ENCODE measurements at places on chromosomes 11 and 22.
A peak's percentile ranks its signal among the peaks of the same experiment; 100 is the strongest.

DNA sequence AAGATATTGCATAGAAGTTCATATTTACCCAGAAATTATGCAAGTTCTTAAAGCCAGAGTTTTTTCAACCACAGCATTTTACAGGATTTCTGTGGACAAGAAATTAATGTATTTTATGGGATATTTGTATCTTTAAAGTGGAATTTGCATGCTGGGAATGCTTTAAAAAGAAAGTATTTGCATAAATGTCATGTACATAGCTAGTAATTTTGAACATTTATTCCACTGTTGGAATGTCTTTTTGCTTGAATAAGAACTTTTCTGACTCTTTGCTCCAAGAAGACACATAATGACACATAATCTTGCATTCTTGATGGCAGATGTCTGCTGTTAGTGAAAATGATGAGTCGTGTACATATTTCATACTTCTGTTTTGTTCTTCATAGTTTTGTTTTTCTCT lies 66.6 kb downstream of the ATXN10 start:
- DNase-seq, result peak; percentile 6

DNA sequence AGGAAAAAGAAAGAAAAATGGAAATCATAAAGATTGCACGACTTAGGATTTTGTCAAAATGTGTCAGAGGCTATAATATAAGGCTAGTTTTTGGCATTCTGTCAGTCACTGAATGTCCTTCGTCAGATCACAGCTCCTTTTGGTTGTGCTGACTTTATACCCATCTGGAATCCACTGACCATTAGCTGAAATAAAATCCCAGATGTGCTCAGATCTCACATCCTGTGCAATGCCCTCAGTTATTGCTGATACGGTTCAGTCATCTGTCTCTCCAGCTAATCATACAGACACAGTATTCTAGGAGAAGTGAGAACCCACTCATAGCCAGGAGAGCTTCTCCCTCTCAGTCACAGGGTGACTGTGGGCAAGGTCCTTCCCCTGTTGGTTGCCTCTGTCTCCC lies 11.5 kb downstream of the CD44 start:
- DNase-seq, result no peak

DNA sequence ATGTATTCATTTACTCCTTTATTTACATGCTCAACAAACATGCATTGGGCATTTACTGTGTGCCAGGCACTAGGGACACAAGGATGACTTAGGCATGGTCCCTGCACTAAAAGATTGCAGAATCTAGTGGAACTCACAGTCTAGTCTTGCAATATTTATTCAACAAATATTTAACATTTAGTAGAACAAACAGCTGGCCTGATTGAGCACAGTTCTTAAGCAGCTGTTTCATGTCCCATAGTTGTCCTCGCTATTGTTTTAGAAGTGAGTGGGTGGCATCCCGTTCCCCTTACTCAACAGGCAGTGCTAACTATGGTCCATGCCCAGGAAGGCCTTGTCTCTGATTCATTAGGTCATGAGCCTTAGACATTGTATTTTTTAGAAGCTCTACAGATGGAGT lies 459.9 kb upstream of the CADM1 start:
- DNase-seq, result no peak

DNA sequence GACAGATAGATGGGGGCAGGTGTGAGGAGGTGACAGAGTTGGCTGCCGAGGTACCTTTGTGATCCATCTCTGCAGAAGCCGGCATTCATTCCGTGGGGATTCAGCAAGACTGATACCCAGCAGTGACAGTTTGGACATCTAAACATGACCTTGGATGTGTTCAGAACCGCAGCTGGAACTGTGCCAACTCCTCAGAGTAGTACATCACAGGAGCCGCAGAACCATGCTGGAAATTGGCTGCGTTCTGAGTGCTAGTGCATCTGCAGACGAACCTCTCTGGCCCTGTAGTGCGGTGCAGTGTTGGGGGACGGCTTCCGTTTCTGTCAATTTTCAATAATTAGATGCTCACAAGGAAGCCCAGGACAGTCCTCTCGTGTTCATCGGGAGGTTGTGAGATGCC lies 772.1 kb downstream of the NTM start:
- DNase-seq, result no peak

- DNase-seq, result peak; percentile 25
Observed at GRCh38 chr11:33543823-33544222, 156.8 kb downstream of the C11orf91 start.

DNA sequence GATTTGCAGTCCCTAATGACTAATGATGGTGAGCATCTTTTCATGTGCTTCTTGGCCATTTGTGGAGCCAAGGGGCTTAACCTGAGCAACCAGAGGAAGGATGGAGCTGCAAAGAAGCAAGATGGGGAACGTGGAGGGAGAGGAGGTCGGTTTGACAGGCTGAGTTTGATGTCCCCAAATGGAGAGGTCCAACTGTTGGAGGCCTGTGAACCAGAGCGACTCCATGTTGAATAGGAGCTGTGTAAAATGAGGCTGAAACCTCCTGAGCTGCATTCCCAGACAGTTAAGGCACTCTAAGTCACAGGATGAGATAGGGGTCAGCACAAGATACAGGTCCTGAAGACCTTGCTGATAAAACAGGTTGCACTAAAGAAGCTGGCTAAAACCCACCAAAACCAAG lies 54.5 kb downstream of the RPS6KA4 start:
- no peak for DNase-seq

DNA sequence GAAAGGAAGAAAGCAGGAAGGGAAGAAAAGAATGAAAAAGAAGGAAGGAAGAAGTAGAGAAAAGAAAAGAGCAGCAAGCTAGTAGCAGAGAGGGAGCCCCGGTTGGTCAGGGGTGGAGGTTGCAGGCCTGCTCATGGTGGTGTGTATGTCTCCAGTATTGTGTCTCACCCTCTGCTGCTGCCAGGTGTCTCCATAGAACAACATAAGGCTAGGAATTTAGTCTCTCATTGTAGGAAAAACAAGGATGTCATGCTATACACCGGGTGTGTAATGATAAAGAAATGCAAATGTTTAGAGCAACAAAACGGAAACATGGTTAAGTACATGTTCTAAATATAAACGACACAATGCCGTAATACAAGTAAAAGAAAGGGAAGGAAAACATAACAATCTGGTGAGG lies 342.5 kb downstream of the NTM start:
- DNase-seq, result no peak

GRCh38 chr22:17629641-17630040 lies 1.1 kb upstream of the ATP6V1E1 start:
- no peak for DNase-seq

DNA sequence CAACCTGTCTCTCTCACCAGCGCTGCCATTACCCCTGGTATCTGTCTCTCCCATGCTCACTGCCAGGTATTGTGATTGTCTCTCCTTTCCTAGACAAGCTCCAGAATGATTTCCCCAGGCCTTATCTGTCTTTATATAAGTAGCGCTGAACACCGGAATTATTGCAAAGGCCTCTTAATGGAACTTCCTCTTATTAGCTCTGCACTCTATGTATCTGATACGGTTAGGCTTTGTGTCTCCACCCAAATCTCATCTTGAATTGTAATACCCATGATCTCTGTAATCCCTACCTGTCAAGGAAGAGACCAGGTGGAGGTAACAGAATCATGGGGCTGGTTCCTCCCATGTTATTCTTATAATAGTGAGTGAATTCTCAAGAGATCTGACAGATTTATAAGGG lies 39.3 kb downstream of the DDI1 start:
- DNase-seq, result no peak

DNA sequence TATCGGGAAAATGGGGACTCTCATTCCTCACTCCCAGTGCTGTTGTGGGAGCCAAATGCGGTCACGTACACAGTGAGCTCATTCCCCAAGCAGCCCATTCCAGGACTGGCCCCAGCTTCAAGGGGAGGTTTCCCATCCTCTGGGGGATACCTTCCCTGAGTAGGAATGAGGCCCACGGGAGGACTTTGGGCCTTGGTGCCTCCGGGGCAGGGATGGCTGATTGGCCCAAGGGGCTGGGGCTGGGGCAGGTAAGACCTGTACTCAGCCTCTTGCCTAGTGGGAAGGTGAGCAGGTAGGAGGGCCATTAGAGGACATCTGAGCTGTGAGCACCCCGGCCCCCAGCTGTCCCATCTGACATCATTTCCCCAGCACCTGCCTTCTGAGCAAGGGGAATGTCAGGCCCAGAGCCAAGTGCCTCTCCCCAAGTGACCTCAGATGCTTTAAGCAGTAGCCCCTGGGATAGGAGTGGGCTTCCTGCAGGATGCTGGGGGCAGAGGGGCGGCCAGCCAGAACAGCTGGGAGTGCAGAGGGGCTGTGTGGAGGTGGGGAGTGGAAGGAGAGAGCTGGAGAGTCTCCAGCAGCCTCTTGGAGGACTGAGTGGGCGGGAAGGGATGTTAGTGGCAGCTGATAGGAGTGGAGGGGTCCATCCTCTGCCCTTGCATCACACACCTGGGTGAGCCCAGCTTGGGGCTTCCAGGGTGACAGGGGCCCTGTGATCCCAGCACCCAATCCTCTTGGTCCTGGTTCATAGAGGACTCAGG lies 58.4 kb downstream of the CD82 start:
- DNase-seq, result no peak

DNA sequence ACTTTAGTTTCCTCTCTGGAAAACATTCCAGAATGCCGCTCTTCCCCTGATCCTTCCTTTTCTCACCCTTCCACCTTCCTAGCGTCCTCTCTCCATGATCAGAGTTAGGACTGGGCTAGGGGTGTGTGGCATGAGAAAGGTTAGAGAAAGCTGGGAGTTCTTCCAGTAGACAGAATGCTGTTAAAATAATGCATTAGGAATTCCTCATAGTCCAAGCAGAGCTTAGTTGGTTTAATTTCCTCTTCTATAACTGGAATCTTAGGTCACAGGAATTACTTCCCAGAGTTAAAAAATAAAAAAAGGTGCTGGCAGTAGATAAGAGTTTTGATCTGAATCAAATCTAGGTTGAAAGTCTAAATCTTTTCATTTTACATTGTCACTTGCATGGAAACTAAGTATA lies 37.2 kb upstream of the ADORA2A start:
- DNase-seq, result no peak

GRCh38 chr11:1883346-1884302 lies 8.1 kb downstream of the PRR33 start:
- DNase-seq, result no peak

GRCh38 chr22:49992921-49993648 lies 19.5 kb downstream of the IL17REL start:
- peak; percentile 60 for DNase-seq

- DNase-seq, result peak; percentile 8
Observed at GRCh38 chr22:28435982-28436381, 243.7 kb downstream of the TTC28 start.

GRCh38 chr11:74373382-74373781 lies 24.9 kb downstream of the PGM2L1 start:
- peak; percentile 29 for DNase-seq

DNA sequence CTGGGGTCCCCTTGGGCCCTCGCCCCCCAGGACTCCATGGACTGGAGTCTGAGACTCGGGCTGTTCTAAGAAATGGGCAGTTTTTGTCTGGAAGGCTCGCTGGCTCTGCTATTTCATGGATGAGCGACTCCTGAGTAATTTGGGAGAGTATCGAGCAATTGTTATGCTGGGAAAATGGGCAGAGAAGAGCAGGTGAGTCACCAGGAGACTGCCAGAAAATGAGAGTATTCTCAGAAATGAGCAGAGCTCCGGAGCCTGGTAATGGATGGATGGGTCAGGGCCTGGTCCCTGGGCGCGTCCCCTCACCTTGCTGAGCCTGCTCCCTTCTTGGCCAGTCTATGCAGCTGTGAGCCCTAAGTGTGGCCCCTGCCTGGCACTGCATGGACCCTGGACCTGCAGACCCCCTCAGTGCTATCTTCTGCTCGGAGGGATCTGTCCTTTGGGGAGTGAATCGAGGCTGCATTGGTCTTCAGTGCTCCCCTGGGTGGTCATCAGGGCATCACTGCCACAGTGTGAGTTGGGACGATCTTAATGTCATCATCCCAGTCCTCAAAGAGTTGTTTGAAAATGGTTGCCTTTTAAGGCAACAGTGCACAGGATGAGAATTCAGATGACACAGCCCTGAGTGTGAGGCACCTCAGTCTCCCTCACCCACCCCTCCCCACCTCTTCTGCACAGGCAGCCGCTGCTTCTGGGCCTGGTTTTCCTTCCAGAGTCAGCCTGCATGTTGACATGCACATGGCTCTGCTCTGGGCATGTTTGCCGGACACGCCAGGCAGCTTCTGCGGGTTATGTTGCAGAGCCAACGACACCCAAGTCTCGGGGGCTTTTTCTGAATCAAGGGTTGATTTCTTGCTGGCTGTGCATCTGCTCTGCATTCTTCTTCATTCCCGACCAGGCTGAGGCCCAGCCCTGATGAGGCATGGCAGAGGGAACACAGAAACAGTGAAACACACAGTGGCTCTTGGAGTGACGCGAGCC lies 519.0 kb downstream of the TBC1D22A start:
- DNase-seq, result peak; percentile 70

- DNase-seq, result no peak
Observed at GRCh38 chr11:118892514-118892913, 8.8 kb downstream of the CXCR5 start.

GRCh38 chr11:69411257-69411924 lies 70.1 kb upstream of the LINC01488 start:
- DNase-seq, result peak; percentile 61

DNA sequence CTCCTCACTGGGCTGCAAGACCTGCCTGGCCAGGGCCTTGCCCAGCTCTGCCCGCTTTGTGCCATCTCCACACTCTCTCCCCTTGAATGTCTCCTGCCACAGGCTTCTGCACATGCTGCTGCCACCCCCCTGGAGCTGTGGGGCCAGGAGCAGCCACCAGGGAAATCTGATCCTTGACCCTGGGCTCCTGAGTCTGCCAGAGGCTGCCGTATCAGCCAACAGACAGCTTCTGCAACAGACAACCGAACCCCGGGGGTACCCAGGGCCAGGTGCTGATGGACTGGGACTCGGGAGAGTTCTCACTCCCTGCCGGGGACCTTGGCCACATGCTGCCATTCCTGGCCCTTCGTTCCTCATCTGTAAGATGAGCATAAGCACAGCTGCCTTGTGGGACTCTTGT lies 3.3 kb upstream of the PPARA start:
- no peak for DNase-seq

GRCh38 chr22:46587492-46588278 lies 32.5 kb upstream of the GRAMD4 start:
- DNase-seq, result no peak

DNA sequence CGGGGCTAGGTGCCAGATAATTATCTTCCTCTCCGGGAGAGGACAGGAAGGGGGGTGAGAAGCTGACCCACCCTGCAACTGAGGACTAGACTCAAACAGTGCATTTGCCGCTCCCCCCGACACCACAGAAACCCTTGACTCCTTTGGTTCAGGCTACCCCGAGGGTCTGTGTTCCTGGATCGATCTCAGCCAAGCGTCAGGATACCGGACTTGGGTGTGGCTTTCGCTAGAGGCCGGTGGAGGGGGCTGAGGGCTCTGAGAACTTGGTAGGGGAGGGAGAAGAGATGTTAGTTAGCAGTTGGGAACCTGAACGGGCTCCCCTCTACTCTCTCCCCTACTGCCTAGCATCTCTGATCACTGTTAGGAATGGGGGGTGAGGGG lies 840 bp downstream of the SEZ6L start:
- no peak for DNase-seq

Data from PC-3 (cell line).